ENCODE measurements at places on chromosomes 1 and 21.

DNA sequence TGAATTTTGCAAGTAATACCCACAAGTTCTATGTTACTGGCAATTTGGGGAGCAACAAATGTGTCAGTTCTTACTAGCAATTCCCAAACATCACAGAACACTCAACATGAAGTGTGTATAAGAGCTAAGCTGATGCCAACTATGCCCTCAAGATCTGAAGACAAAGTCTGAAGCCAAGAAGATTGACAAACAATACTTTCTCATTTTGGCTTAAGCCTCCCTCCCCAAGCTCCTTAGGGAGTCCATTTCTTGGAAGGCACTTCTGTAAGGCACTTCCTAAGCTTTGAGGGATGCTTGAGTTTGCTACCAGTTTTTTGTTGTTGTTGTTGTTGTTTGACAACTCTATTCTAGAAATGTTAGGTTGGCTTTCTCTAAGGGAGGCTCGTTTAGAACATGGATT, 154.4 kb upstream of the ZNF644 start:
- no peak for DNase-seq

DNA sequence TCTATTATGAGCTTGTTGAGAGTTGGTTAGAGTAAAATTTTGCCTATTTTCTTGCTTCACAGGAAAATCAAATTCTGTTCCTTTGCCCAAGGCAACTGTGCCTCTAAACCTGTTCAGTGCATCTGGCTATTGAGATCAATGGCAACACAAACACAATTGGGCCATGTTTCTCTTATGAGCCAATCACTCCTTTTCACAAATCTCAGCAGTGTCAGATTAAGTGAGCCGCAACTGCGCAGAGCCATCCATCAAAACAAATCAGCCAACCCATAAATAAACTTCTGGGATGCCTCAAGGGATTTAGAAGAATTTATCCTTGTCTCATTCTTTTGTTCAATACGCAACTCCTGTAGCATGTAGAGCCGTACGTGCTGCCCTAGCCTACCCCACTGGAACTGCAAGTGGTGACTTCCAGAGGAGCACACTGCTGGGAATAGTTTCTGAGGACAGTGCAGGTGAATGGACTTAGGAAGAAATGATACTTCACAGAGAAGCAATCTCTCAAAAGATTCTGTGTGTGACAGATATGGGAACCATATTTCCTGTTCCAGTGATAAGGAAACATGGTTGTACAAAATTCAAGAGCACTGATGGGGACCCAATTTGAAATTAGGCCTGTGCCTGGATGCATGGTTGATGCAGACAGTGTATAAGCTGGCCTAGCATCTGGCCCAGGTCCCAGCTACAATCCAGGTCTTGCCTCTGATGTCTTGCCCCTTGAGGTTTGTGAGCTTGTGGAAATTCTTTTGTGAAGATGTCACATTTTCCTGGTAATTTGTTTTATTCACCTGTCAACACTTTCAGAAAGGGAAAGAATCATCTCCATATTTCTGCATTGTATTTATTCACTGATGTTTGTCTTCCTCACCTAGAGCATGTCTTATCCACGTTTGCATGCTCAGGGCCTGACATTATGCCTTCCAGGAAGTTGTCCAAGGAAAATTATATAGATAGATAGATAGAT, 166.2 kb downstream of the URB2 start:
- DNase-seq = no peak

DNA sequence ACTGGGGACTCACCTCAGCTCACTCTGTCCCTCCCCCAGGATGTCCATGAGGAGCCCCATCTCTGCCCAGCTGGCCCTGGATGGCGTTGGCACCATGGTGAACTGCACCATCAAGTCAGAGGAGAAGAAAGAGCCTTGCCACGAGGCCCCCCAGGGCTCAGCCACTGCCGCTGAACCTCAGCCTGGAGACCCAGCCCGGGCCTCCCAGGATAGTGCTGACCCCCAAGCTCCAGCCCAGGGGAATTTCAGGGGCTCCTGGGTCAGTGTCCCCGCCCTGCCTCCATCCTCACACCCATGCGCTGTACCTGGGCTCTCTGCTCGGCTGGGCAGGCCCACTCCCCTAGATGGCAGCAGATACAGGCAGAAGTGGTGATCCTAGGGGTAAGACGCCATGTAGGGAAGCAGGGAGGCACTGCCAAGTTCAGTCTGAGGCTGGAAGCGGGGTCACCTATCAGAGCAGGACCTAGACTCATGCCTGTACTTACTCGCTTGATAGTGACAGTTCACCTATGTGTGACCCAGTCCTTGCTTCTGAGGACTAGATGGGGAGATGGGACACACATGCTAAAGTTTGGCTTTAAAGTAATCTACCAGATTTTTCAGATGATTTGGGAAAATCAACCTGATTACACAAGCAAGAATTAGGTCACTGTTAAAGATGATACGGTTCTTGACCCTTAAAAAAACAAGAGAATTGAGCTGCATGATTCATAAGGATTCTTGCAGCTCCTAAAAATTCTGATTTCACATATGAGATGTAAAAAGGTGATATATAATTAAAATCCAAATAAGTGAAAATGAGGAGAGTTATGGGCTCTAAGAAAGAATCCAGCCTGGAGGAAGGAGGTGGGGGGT, 38.7 kb downstream of the ETNK2 start:
- DNase-seq = no peak

- no peak for DNase-seq
Measured at GRCh38 chr1:147076442-147076841, 95.8 kb downstream of the PRKAB2 start.

- no peak for DNase-seq
Measured at GRCh38 chr1:20220036-20220435, 33.7 kb upstream of the PLA2G2C start.

GRCh38 chr1:231162970-231163829, 1.3 kb downstream of the TRIM67 start:
- DNase-seq = no peak

DNA sequence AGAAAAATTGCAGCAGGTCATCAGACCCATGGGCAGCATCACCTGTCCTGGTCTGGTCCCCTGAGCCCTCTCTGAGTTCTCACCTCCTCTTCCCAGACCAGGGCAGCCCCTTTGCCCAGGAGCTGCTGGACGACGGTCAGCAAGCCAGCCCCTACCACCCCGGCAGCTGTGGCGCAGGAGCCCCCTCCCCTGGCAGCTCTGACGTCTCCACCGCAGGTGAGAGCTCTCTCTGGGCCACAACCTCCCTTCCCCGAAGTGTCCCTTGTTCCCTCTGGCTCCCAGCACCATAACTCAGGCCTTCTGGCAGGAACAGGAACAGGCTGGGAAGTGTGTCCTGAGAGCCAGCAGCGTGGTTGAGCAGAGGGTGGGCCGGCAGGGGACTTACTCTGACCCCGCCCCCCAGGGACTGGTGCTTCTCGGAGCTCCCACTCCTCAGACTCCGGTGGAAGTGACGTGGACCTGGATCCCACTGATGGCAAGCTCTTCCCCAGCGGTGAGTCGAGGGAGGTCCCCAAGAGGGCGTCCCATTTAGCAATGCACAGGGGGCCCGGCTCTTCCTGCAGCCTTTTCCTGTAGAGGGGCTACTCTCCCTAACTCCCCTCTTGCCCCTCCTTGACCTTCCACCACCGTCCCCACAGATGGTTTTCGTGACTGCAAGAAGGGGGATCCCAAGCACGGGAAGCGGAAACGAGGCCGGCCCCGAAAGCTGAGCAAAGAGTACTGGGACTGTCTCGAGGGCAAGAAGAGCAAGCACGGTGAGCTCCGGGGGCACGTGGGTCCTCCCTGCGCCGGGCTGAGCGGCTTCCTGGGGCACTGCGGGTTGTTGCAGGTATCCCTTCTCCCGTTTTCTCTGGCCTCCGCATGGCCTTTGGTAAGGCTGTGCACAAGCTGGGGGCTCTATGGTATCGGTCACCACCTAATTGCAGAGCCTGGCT, 2.4 kb downstream of the ELF3 start:
- DNase-seq = no peak

DNA sequence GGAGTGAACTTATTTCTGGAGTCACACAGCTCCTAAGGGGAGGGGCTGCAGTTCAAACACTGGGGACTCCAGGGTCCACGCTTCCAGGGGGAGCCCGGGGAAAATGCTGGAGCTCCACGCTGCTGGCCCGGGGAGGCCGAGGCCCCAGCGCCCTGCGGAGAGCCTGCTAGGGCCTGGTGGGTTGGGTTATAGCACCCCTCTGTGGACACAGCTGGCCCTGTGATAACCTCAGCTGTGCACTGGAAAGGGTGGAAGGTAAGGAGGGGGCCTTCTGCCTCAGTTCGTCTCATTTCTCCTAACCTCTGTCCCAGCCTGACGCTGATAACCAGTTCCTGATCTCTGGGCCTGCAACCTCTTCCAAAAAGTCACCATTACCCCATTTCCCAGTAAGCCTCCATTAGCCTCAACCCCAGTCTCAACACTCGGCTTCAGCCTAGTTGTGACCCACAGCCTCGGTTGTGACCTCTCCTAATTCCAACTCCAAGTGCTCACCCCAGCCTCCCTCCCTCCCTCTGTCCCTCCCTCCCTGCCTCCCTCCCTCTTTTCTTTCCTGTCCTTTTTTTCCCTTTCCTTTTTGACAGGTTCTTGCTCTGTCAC, 7.1 kb downstream of the NBL1 start:
- DNase-seq = peak; percentile 63

DNA sequence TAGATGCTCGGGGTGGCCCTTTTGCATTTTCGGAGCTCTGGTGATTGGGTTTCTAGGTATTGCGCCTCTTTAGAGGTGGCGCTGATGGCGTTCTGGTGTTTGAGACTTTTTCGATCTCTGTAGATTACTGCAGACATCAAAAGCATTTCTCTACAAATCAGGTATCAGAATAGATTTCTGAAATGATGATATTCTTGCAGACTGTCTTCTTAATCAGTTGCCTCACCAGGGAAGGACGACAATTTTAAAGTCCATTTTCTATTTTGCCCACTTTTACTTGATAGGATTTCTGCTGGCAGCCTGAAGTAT, 65.2 kb upstream of the VAMP3 start:
- DNase-seq = no peak

DNA sequence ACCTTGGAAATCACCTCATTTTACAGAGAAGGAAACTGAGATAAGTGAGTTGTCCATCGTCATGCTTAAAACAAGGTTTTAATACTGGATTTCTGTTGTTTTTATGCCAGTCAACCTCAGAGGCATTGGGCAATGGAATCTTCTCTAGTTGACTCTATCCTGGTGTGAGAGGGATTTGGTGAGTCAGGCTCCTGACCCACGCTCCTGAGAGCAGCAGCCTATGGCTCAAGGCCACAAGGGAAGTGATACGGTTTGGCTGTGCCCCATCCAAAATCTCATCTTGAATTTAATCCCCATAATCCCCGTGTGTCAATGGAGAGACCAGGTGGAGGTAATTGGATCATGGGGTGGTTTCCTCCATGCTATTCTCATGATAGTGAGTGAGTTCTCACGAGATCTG, 90.1 kb downstream of the TLR5 start:
- no peak for DNase-seq

- no peak for DNase-seq
Measured at GRCh38 chr21:38917043-38917774, 111.5 kb downstream of the ETS2 start.

- no peak for DNase-seq
Measured at GRCh38 chr1:159554696-159555095, 18.9 kb upstream of the OR10J5 start.

Measured in fibroblast of the aortic adventitia (primary cell).